ENCODE measurements at places on chromosomes 2 and 18.

GRCh38 chr2:198337368-198337767 is 533.0 kb downstream of the PLCL1 start:
- DNase-seq = no peak

DNA sequence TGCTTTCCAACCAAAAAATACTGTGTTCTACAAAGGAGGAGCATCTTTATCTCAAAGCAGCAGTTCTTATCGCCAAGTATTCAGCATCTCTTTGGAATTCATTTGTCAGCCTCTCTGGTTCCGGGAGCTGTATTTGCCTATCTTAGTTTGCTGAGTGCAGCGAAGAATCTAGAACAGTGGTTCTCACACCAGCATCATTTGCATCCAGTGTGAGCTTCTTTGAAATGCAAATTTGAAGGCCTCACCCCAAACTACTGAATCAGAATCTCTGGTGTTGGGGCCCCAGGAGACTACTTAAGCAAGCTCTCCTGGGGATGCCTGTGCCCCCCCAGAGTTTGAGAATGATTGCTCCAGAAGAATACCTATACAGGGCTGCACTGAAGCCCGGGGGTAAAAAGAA is 1.5 kb upstream of the PTPN2 start:
- DNase-seq = no peak

DNA sequence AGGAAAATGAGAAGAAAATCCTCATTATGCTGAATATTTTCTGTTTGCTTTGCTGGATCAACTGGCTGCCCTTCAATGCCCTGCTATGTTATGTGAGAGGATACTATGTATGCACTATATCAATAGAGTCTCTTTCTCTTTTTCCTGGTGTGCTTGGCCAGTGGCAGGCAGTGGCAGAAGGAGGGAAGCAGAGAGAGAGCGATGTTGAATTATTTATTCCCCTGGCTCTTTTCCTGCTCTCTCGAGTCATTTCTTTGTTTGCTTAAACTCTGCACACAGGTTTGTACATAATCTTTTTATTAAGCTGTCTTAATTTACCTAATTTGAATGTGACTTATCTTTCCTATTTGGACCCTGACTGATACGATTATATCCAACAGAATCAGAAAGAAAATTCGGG is 1727.3 kb downstream of the SUCLG1 start:
- DNase-seq = no peak

DNA sequence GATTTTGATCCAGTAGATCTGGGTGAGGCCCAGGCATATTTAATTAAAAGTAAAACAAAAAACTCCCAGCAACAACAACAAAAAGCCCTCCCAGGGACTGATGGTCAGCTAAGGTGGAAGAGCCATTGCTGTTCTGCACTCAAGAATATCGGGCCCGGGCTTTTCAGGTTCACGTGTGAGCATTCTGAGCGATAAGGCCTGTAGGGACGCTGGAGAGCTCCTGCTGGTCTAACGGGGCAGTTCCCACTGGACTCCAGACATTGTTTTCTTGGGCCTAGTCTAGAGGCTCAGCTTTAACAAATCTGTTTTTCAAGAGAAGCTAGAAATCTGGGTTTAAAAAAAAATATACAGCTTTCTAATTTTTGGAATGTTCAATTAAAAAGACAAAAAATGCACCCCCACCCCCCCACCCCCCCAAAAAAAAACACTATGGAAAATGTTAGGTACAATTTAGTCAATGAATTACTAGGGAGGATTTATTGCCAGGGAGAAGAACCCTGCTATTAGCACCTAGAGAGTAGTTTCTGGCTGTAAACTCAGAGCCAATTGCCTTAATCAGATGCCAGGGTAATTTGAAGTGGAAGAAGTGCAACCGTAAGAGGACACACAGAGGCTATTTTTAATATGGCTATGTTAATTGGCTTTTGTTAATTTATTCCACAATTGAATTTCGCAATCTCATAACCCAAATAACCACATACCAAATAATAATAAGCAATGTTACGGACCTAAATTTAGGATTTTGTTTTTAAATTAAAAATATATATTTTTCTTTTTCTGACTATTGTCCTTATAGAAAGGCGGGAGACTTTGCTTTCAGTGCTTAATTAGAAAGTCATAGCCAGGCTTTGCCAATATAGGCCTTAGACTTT is 78.9 kb downstream of the MAP4K4 start:
- no peak for DNase-seq

- DNase-seq = no peak
These were observed 808.4 kb downstream of the BCL11A start for GRCh38 chr2:59745085-59745484.

- no peak for DNase-seq
These were observed 465.0 kb upstream of the CWC22 start for GRCh38 chr2:180472133-180472532.

- no peak for DNase-seq
These were observed 30.5 kb downstream of the LAMA3 start for GRCh38 chr18:23719634-23720201.

GRCh38 chr2:85057226-85057962 is 75.8 kb upstream of the TCF7L1 start:
- DNase-seq = peak; percentile 22

DNA sequence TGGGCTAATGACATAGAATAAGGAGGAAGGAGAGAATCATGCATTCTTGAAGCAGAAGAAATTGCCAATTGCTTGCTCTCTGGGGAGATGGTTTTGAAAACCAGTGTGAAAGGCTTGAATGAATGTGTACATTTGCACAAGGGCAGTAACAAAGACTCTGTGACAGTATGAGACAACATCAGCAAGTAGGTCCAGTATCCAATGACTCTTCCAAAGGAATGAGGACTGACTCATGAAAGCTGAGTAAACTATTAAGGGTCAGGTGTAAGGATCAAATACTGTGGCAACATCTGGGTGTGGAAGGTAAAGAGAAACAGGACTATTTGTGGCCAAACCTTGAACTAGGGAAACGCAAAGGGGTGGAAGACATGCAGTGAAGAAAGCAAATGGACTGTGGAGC is 886.0 kb upstream of the CHAC2 start:
- DNase-seq = no peak

DNA sequence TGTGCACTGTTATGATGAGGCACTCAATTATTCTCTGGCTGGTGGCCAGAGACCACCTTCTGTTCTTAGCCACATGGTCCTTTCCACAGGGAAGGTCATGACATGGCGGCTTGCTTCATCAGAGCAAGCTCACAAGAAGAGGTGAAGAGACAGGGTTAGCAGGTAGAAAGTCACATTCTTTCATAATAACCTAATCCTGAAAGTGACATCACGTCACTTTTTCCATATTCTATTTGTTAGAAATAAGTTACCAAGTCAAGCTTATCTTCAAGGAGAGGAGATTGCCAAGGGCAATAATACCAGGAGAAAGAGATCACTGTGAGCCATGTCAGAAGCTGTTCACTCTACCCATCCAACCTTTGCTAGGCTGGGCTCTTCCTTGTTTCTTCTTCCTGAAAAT is 139.4 kb downstream of the OSR1 start:
- no peak for DNase-seq

DNA sequence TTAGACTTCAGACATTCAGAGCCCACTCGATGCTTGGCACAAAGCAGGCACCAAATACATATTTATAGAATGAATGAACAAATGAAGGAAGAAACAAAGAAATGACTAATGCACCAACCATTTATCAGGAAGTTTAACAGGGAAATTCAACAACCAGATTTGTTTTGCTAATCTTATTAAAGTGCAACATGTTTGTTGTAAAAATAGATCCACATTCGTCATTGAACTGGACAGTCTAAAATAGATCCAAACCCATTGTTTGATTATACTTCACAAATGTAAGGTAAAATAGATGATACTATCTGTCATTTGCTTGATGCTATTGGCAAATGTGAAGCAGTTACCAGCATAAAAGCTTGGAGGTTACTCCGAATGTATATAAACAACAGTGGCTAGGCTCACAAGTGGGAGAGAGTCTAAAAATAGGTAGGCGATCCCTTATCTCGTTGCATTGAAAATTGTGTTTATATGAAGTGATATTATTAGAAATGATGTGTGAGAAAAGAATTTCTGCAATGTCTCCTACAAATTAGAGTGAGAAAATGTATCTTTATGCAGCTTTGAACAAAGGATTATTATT is 246.2 kb downstream of the NEDD4L start:
- no peak for DNase-seq

- no peak for DNase-seq
These were observed 9.3 kb upstream of the AGBL5 start for GRCh38 chr2:27042159-27042661.

DNA sequence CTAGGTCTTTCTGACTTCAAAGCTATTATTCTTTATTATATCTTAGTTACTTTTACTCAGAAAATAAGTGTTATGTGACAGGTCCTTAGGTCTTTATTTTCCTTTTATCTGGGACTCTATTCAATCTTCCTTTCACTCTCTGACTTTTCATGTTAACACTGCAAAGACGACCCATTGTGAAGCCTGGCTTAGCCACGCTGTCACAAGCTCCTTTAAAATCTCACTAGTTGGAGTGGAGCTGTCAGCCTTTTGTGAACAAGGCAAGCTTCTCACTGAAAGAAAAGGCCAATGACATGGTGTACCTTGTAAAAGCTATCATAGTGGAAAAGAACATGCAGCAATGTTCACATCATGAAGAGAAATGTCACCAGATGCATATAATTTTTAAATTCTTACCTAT is 1130.7 kb upstream of the FAM98A start:
- no peak for DNase-seq

GRCh38 chr2:9639000-9639602 is 8.3 kb upstream of the YWHAQ start:
- DNase-seq = no peak

GRCh38 chr18:9578306-9578705 is 36.1 kb downstream of the PPP4R1 start:
- DNase-seq = no peak

GRCh38 chr2:71254776-71255175 is 27.9 kb upstream of the PAIP2B start:
- DNase-seq = no peak

- peak; percentile 42 for DNase-seq
These were observed at the start of gene ARHGEF4 for GRCh38 chr2:130836501-130837174. Gene ARHGEF4, plus strand, starts transcription at chr2:130836914. Its CDS starts 40 bp downstream, at chr2:130836954.

GRCh38 chr2:119246884-119247843 is 23.5 kb downstream of the STEAP3 start:
- DNase-seq = no peak

GRCh38 chr2:193228276-193228675 is 1033.5 kb upstream of the TMEFF2 start:
- DNase-seq = no peak

DNA sequence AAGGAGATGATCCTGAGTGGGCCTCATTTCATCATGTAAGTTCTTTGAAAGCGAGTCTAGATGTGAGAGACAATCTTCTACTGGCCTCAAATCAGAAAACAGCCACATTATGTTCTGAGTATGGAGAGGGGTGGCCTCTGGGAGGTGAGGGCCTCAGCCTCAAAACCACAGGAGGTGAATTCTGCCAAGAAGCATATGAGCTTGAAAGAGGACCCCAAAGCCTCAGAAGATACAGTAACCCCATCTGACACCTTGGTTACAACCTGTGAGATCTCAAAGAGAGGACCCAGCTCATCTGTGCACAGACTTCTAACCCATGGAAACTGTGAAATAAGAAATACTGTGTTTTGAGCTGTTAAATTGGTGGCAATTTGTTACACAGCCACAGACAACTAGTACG is 200.1 kb downstream of the ARHGAP15 start:
- DNase-seq = no peak

DNA sequence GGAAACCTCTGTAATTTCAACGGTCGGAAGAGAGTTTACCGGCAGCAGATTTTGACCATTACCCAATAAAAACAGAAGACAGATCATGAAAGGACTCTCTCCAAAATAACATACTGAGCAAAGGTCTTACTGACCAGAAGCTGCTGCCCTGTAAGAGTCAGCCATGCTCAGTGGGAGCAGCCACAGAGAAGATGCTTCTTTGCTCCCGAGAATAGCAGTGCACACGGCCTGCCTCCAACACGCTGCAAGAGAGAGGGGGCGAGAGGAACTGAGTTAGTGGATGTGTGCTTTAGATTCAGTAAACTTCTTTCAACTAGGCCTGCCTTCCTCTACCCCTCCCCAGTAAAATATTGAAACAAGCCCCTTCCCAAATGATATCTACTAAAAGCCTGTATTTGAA is 103.7 kb downstream of the NCK2 start:
- no peak for DNase-seq

GRCh38 chr2:45681675-45682074 is 30.2 kb downstream of the PRKCE start:
- no peak for DNase-seq

- no peak for DNase-seq
These were observed 575.3 kb downstream of the CMPK2 start for GRCh38 chr2:6290217-6291015.

- DNase-seq = peak; percentile 85
These were observed 2.8 kb downstream of the DUSP2 start for GRCh38 chr2:96142217-96143113.

- DNase-seq = peak; percentile 11
These were observed 3.8 kb downstream of the KCNJ13 start for GRCh38 chr2:232772531-232772930.

GRCh38 chr2:155815851-155816250 is 516.7 kb downstream of the NR4A2 start:
- DNase-seq = peak; percentile 12

GRCh38 chr18:57150828-57151227 is 3.9 kb downstream of the BOD1L2 start:
- no peak for DNase-seq

DNA sequence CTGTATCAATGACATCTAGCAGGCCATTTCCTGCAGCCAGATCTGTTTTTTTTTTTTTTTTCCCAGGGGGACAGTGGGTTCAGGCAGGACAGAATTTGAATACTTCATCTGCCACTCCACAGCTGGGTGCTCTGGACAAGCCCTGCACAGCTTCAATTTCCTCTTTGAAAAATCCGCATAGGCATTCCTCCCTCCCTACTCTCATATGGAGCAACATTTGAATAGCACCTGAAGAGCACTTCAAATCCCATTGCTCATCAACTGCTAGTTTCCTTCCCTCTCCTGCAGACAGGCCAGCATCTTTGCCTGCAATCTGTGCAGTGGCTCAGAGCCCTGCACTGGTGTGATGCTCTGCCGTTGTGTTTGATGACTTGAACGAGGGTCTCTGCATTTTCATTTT is 326.3 kb downstream of the TSN start:
- no peak for DNase-seq

- DNase-seq = no peak
These were observed 51.0 kb downstream of the SF3B1 start for GRCh38 chr2:197383825-197384224.

- DNase-seq = no peak
These were observed 309.5 kb upstream of the HS6ST1 start for GRCh38 chr2:128628206-128628605.

- DNase-seq = no peak
These were observed 8.0 kb downstream of the PKDCC start for GRCh38 chr2:42055573-42056514.

DNA sequence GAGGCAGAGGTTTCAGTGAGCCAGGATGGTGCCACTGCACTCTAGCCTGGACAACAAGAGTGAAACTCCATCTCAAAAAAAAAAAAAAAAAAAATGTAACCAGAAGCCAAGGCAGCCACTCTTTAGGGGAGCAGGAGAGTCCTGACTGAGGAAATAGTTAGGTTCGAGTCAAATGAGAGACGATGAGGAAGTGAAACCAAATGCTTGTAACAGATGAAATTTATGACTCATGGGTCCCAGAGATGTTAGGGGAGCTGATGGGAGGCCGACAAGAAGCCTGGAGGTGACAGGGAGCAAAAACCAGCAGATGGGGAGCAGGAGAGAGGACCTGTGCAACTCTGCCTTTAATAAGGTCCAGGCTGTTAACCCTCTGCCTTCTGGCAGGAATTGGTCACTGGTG is 756.1 kb upstream of the DDX18 start:
- no peak for DNase-seq
